Activated naive CD8-positive, alpha-beta T cell treated with anti-CD3 and anti-CD28 coated beads, Interleukin-2, amount 10 ng/mL, durations not matched to agents 7 days and 5 days (primary cell): ENCODE measurements at places on chromosomes 12 and 14. TPM values are rescaled to one million over a fixed set of nuclear protein-coding genes. Genes with fewer than 3 reads are reported as not detected.

DNA sequence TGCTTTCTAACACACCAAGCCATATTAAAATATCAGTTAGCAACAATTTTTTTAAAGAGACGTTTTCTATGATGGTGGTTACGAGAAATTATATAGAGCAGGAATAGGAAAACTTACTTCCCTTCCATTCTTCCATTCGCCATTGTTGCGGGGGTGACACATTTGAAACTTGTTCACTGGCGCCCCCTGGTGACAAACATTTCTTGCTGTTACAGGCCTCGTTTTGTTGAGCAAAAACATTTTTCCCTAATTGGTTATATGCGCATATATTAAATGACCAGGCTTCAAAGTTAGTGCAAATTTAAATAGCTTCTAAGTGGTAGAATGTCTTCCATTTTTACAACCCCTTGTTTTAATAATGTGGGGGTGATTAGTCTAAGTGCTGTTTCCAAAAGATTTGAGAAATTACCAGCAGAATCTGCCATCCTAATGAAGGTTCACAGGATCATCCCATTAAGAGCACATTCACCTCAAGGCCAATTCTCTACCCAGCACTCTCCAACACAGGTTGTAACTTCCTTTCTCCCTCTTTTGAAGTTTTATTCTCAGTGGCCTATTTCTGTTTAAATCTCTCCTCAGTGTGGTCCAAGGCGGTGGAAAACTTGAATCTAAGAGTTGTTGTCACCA, 1124.7 kb downstream of the FLRT2 start:
- H3K36me3 ChIP-seq = no peaks in the 10 kb centered on the region
- H3K4me3 ChIP-seq = no peak overlapping the region
- H3K27me3 ChIP-seq = no peaks in the 10 kb centered on the region
- no peaks in the 10 kb centered on the region for H3K4me1 ChIP-seq
- H3K27ac ChIP-seq = no peak overlapping the region

- H3K27me3 ChIP-seq = no peaks in the 10 kb centered on the region
- H3K36me3 ChIP-seq = no peaks in the 10 kb centered on the region
- H3K27ac ChIP-seq = no peak overlapping the region
- H3K4me1 ChIP-seq = no peaks in the 10 kb centered on the region
Observed at GRCh38 chr14:83463500-83464098, 1929.9 kb upstream of the SEL1L start.

The SALL2 gene
- 4.4 TPM for total RNA-seq

The BICDL1 gene
- 100 TPM for total RNA-seq

The KLHL33 gene
- 3.4 TPM for total RNA-seq

The SYNDIG1L gene
- not detected for total RNA-seq

The DPPA3 gene
- not detected for total RNA-seq

The STAC3 gene
- 11.4 TPM for total RNA-seq
